ENCODE measurements at places on chromosomes 5 and 9.

GRCh38 chr9:100990605-100991381 is 37.7 kb upstream of the PLPPR1 start:
- no peak for DNase-seq

DNA sequence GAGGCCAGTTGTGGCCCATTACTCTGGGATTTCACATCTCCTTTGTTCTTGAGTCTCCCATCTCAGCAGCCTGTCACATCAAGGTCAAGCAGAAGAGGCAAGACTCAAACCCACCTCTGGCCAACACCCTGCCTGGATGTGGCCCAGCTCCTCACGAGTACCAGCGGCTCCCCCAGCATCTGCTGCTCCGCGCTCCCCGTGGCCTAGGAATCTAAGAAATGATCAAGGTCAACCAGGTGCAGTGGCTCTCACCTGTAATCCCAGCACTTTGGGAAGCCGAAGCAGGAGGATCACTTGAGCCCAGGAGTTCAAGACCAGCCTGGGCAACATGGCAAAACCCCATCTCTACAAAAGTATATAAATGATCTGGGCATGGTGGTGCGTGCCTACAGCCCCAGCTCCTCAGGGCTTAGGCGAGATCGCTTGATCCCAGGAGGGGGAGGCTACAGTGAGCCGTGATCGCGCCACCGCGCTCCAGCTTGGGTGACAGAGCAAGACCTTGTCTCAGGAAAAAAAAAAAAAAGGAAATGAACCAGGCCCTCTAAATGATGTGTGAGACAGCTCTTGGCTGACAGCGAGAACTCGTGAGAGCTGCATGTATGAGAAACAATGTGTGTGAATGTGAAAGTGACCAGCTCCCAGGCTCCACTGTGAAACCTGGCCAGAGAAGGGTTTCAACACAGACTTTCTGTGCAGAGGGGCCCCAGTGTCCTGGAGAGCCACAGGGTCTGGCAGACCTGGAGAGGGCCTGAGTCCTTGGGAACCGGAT is 61.6 kb upstream of the ANGPTL2 start:
- DNase-seq = no peak

DNA sequence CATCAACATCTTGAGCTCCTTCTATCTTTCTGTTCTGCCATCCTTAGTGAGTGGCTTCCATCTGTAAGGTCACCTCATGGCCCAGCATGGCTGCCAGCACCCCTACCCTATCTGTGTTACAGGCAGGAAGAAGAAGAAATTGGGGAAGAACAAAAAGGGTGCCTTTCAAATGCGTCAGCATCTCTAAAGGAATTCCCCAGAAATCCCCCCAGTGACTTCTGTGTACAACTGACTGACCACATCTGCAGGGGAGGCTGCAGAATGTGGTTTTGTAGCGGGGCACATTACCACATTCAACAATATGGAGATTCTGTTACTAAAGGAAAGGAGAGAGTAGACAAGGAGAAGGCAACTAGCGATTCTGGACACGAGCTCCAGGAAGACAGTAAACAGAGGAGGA is 40.1 kb downstream of the ALG2 start:
- peak; percentile 89 for DNase-seq

- DNase-seq = no peak
These were observed 11.9 kb downstream of the MSX2 start for GRCh38 chr5:174736331-174736721.

DNA sequence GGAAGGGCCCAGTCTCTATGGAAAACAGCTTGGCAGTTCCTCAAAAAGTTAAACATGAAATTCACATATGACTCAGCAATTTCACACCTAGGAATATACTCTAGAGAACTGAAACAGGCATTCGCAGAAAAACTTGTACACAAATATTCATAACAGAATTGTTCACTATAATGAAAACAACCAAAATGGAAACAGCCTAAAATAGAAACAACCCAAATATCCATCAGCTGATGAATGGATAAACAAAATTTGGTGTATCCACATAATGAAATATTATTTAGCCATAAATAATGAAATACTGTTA is 4.8 kb upstream of the GPR150 start:
- DNase-seq = no peak

GRCh38 chr5:170216257-170216864 is 16.4 kb upstream of the C5orf58 start:
- DNase-seq = no peak

- DNase-seq = no peak
These were observed 33.2 kb upstream of the RXRA start for GRCh38 chr9:134293031-134293521.

DNA sequence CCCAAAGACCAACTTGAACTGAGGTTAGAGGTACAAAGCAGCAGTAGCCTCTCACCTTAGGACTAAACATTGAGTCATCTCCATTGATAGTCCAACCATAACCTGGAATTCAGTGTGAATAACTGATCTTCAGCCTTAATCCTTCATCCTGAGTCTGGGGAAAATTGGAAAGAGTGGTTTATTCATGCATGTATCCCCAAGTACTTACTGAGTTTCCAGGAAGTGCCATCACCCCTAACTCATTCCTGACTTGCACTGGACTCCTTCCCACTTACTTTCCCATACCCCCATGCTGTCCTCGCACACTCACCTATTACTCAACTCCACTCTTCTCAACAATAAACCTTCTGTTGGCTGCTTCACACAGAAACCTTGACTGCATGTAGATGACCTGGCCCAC is 161.4 kb upstream of the ZNF462 start:
- no peak for DNase-seq

GRCh38 chr5:53884417-53884816 is 324.0 kb downstream of the NDUFS4 start:
- no peak for DNase-seq

DNA sequence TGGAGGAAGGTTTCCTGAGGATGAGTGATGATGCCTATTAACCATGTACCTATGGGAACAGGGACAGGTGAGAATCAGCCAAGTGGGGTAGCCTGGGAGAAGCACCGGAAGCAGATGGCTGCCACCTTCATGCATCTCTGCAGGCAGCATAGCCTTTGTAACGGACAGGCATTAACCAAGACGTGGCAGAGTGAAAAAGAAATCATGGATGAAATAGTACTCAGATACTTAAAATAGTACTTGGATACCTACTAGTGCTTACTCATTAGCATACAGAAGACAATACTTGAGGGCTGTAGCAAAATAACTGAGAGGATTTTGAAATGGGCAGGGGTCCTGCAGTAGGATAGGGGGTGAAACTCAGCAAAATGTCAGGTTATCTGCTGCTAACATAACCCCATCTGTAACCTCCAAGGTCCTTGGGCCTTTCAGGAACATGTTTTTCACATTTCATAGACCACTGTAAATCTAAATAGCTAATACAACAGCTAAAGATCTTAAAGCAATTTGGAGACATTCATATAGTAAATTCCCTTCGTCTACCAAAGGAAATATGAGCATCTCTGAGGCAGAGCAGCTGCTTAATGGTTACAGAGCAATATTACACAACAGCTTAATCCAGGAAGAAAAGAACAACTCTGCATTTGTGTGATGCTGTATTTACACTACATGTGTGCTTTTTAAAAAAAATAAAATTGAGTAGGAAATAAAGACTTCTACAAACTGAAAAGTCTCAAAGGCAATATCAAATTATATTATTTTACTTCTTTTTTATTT is 154.3 kb downstream of the NFIB start:
- DNase-seq = no peak

DNA sequence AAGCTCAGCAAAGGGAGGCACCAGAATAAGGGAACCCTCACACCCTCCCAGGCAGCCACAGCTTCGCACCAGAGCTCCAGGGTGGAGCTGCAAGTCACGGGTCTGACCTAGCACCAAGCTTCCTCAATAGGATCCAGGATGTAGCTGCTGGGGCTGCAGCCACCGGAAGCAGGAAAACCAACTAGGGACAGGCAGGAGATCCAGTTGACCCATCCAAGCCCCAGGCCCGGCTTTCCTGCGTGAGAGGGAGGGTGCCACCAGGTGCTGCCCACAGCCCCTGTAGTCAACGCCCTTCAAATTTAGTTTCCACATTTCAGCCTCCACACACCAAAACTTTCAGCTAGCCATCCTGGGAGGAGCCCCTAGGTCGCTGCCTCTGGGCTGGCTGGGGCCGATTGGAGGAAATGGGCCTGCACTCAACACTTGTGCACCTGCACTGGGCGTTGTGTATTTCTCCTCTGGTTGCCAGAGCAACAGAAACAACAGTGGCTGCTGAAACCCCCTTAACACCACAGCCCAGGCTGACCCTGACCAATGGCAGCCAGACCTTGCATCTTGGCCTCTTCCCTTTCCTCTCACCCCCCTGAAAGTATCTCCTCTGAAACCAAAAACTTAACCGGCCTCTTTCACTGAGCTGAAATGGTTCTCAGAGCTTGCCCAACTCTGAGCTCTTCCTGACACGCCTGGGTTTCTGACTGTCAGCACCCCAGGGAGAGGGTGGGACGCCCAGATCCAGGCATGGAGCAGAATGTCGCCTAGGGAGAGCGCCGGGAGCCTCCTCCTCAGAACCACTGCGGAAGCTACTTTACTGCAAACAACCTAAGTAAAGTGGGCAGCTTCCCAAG is 226.5 kb upstream of the MAP3K1 start:
- DNase-seq = peak; percentile 58

DNA sequence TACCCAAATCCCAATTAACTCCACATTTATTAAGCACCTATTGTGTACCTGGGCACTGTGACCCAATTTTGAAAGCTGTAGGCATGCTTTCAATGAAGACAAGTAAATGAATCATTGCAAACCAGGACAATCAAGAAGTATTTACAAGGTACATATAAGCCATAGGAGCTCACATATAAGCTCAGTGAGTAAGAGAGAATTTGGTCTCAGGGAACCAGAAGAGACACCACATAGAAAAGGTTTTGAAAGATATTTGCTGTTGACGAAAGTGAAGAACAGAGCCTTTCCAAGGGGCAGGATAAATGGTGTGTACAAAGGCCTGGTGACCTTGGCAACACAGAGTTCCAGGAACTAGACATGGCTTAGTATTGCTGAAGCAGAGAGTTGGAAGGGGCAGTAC is 187.6 kb downstream of the CD180 start:
- no peak for DNase-seq

- no peak for DNase-seq
These were observed 1.1 kb downstream of the VLDLR start for GRCh38 chr9:2622461-2623287.

DNA sequence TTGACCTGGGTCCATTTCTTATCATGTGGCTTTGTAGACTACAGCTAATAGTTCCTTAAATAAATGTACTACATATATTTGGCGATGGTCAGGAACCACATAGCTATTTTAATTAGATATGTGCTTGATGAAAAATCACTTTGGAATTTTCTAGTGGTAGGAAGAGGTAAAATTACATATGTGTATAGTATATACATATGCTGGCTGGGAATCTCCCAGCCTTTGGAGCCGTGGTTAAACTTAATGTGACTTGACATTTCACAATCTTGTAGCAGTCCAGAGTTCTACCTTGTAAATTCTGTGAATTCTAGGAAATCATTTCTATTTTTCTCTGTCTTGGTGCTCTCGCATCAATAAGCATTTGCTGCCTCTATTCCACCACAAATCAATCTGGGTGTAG is 565.0 kb downstream of the DMRTA1 start:
- no peak for DNase-seq

DNA sequence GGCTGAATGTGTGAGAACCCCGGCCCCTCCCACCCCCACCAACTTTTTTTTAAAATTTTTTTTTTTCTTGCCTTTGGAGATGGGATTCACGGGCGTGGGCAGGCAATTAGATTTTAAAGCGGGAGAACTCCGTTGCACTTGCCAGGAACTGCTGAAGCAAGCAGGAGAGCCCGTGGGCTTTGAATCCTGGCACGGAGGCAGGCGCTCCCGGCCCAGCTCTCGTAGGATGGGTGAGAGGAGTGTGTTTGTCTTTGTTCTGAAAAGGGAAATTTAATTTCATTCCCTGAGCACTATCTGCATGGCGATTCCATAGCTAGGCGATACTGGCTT is 54.3 kb upstream of the BOD1 start:
- DNase-seq = no peak

DNA sequence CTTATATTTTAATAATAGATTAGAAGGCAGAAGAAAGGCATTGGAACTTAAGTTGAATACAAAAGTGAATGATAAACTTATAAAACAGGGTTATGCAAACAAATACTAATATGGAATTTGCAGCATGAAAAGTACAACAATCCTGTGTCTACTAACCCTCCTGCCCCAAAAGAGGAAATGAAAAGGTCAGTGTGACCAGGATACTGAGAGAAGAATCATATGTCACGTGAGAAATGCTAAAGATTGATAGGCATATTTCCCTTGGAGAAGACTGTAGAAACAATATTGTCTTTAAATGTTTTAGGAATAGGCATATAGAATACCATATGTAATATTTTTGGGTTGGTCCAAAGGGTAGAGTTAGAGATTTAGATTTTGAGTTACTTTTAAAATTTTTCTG is 3.8 kb downstream of the WDR36 start:
- no peak for DNase-seq

DNA sequence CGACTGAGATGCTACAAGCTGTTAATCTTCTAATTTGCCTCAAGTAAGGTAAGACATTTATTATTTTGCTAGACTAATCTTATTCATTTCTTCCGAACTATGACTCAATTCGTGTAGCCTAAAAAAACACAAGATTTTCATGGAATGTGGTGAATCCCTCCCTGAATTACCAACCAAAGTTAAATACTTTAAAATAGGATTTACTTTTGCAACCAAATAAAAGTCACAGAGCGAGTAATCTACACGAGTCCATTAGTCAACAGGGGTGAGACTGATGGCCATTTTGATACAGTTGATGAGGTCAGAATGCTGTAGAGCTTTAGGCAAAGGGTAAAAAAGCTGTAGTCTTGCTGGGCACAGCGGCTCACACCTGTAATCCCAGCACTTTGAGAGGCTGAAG is 13.1 kb upstream of the BNC2 start:
- no peak for DNase-seq

- DNase-seq = no peak
These were observed 2062.7 kb upstream of the CDH6 start for GRCh38 chr5:29130786-29131185.

DNA sequence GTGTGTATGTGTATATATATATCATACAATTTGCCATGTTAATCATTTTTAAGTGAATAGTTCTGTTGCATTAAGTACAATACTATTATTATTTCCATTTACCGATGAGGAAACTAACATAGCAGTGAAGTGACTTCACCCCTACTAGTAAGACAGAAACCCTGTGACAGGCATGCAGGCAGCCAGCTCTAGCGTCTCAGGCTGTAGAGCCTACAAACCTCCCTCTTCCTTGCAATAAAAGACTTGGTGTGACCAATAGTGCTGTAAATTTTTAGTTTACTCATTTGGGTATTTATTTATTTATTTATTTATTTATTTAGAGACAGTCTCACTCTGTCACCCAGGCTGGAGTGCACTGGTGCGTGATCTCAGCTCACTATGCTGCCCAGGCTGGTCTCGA is 24.7 kb downstream of the FNBP1 start:
- no peak for DNase-seq

DNA sequence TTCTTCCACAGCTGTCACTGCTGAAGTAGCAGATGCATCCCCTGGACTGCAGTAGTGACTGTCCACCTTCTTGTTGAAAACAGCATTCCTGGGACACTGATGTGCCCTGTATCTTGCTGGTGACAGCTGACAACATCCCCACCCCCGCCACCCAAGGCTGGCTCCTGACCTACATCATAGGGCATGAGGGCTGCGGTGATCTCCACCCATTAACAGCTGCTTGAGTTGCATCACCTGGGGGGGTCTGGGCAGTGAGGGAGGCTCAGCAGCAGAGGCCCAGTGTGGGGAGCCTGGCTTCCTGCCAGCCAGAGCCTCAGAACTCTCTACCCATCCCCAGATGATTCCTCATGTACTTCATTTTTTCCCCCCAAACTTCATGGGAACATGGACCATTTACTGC is 4.1 kb downstream of the PRUNE2 start:
- DNase-seq = no peak

- DNase-seq = peak; percentile 70
These were observed 41.8 kb downstream of the FYB1 start for GRCh38 chr5:39177631-39177964.
